Chondrocyte (in vitro differentiated cells): ENCODE measurements at places on chromosomes 3 and 15.

DNA sequence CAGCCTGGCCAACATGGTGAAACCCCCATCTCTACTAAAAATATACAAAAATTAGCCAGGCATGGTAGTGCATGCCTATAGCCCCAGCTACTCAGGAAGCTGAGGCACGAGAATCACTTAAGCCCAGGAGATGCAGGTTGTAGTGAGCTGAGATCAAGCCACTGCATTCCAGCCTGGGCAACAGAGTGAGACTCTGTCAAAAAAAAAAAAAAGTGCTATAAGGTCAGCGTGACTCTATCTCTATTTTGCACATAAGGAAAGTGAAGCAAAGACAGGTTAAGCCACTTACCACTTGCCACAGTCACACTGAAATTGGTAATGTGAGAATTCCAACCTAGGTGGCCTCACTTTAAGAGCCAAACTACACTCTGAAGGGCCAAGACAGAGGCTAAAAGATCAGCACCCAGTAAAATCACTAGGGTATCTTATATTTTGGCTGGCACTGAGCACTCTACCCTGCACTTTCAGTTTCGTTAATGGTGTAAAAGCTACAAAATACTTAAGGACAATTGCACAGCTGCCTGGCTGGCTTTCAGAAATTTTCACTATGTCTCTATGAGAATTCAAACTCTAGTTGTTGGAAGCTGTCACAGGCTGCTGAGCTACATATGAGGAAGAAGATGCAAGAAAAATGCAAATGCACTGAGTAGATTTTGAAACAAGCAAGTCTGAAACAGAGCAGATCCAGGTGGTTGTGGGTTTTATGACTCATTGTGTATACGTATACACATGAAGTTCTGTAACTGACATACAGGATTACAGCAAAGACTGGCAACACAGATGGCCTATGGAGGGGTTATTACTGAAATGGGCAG lies 32.7 kb downstream of the TRANK1 start:
- H3K36me3 ChIP-seq = no peaks in the 10 kb centered on the region
- H3K4me1 ChIP-seq = peaks cover 18% of the 10 kb centered on the region
- no peaks in the 10 kb centered on the region for H3K27me3 ChIP-seq
- no peak for DNase-seq
- H3K27ac ChIP-seq = no peak overlapping the region

DNA sequence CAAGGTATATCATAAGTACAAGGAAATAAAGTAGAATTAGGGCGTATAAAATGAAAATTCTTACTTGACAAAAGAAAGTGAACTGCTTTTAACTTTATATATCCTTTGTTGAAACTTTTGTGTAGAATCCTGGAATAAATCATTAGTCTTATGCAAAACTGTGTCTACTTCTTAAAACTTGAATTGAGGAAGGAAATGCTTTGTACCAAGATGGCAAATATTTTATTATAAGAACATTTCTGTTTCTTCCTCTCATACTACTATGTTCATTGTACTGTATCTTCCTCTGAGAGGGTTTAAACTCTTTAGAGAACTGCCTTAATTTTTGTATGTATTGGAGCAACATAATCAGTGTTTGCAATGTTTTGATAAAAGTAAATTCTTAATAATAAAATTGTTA lies 42.0 kb downstream of the RASA2 start:
- H3K36me3 ChIP-seq = no peaks in the 10 kb centered on the region
- no peak for DNase-seq
- peaks cover 22% of the 10 kb centered on the region for H3K4me1 ChIP-seq

GRCh38 chr15:37102305-37103162 lies 2.2 kb upstream of the MEIS2 start:
- H3K27me3 ChIP-seq = peaks cover 41% of the 10 kb centered on the region
- H3K27ac ChIP-seq = peak overlapping the region; percentile 90
- H3K4me3 ChIP-seq = peak overlapping the region; percentile 99
- DNase-seq = no peak
- peaks cover 21% of the 10 kb centered on the region for H3K4me1 ChIP-seq
- H3K36me3 ChIP-seq = peaks cover 11% of the 10 kb centered on the region

DNA sequence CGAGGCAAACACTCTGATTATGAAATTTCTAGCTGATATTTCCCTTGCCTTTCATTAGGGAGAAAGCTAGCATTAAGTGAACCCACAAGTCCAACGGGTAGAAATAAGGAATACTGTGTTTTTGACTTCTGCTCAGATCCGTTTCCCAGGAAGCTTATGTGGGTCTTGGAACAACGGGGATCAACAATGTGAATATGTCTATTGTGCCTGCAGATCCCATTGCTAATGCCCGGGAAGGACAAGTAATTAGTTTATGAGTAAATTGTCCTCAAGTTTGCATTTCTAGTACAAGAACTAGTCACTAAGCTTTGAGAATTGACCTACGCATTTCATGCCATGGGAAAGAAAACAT lies 236.4 kb downstream of the UACA start:
- H3K4me3 ChIP-seq = peak overlapping the region; percentile 34
- H3K36me3 ChIP-seq = peaks cover 3% of the 10 kb centered on the region
- peaks cover 13% of the 10 kb centered on the region for H3K27me3 ChIP-seq

DNA sequence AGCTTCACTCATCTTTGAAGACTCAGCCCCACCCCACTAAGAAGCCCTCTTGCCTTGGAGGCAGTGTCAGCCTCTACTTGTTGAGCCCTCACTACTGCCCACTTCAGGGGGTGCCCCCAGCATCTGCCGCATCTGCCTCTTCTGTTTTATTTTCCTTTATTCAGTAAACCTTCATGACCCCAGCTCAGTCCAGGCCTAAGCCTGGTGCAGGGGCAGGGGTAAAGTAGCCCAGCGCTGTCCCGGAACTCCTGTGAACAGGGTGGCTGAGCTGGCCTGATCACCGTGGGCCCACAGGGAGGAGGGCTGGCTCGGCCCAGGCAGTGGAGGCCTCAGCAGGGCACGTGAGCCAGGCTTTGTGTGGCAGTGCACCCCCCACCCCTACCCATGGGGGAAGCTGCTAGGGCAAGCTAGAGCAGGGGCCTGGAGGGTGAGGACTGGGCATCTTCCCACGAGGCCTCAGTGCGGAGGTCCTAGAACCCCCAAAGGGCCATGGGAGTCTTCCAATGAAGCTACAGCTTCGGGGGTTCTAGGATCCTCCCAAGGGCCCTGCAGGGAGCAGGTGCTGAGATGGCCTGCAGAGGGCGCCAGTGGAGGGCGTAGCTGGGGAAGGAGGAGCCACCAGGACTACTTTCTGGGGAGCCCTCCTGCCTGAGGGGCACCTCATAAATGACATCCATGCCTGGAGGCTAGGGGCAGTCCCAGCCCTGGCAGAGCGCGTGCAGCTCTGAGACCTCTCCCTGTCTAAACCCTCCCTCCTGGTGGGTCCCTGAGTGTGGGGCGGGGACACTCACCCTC lies 36.0 kb downstream of the TSPAN3 start:
- no peak overlapping the region for H3K27ac ChIP-seq
- no peaks in the 10 kb centered on the region for H3K27me3 ChIP-seq
- peaks cover 13% of the 10 kb centered on the region for H3K4me1 ChIP-seq
- peaks cover 9% of the 10 kb centered on the region for H3K36me3 ChIP-seq

GRCh38 chr15:81195339-81195864 lies 1.3 kb upstream of the IL16 start:
- peak overlapping the region; percentile 66 for H3K27ac ChIP-seq
- no peaks in the 10 kb centered on the region for H3K36me3 ChIP-seq
- no peak overlapping the region for H3K4me3 ChIP-seq
- H3K27me3 ChIP-seq = peaks cover 28% of the 10 kb centered on the region
- peaks cover 18% of the 10 kb centered on the region for H3K4me1 ChIP-seq

DNA sequence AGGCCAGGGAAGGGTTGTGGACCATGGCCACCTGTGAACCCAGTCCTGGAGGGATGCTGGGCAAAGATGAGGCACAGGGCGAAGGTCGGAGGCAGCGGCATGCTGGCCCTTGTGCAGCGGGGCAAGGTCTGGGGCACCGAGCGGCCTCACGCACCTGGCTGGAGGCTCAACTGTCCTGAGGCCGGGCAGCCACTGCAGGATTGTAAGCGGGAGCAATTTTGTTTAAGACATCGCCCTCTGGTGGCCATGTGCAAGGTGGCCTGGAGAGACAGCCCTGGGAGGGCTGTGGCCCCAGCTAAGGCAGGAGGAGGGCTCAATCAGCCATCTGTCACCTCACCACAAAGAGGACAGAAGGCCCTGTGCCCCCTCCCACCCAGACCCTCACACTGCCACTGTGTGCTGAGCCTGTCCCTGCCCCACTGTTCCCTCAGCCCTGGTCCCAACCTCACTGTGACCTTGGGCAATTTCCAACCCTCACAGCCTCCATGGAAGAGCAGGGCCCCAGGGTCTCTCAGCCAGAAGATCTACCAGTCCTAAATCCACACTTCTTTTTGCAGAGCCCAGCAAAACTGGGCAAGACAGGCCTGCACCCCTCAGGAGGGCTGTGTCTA lies 46.2 kb downstream of the TPRA1 start:
- no peak for DNase-seq
- H3K4me3 ChIP-seq = no peak overlapping the region
- no peaks in the 10 kb centered on the region for H3K36me3 ChIP-seq
- H3K27ac ChIP-seq = no peak overlapping the region

DNA sequence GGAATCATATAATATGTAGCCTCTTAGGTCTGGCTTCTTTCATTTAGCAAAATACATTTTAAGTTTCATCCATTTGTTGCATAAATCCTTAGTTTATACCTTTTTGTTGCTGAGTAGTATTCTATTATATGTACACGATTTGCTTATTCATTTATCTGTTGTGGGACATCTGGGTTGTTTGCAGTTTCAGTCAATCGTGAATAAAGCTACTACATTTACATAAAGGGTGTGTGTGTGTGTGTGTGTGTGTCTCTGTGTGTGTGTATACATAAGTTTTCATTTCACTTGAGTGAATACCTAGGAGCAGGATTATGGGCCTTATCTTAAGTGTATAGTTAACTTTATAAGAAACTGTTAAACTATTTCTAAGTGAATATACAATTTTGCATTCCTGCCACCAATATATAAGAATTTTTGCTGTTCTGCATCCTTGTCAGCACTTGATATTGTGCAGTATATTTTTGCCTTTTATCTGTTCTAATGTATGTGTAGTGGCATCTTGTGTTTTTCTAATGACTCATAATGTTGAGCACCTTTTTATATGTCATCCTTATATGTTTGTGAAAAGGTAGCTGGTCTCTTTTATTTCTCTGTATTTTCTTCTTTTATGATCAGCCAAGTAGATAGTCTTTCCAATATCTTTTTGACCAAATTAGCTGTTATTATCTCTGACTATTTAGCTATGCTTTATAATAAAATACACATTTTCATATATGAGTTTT lies 55.0 kb downstream of the GLCE start:
- H3K4me3 ChIP-seq = no peak overlapping the region
- H3K36me3 ChIP-seq = no peaks in the 10 kb centered on the region
- peaks cover 2% of the 10 kb centered on the region for H3K4me1 ChIP-seq
- DNase-seq = no peak

- no peak overlapping the region for H3K4me3 ChIP-seq
- peaks cover 18% of the 10 kb centered on the region for H3K4me1 ChIP-seq
- H3K36me3 ChIP-seq = peaks cover 1% of the 10 kb centered on the region
- H3K27me3 ChIP-seq = peaks cover 18% of the 10 kb centered on the region
- no peak overlapping the region for H3K27ac ChIP-seq
Observed at GRCh38 chr3:123424321-123424998, 24.4 kb downstream of the ADCY5 start.

DNA sequence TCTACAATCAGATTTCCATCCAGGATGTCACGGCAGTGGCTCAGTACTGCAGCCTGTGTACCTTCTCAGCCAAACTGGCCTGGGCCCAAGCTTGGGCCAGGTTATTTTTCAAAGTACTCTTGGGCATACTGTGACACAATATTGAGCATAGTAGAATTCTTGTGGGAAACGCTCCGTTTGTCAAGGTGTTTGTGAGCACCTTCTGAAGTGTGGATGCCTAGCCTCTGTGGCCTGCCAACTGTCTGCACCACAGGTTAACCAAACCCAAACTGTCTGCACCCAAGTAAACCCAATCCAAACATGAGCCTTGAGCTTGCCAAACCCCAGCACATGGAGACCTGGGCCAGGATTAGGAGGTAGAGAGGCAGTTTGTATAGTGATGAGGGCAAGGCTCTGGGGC lies 25.4 kb downstream of the CTDSPL start:
- H3K27ac ChIP-seq = no peak overlapping the region
- H3K4me1 ChIP-seq = peaks cover 10% of the 10 kb centered on the region
- DNase-seq = no peak
- H3K4me3 ChIP-seq = no peak overlapping the region
- no peaks in the 10 kb centered on the region for H3K27me3 ChIP-seq
- no peaks in the 10 kb centered on the region for H3K36me3 ChIP-seq

DNA sequence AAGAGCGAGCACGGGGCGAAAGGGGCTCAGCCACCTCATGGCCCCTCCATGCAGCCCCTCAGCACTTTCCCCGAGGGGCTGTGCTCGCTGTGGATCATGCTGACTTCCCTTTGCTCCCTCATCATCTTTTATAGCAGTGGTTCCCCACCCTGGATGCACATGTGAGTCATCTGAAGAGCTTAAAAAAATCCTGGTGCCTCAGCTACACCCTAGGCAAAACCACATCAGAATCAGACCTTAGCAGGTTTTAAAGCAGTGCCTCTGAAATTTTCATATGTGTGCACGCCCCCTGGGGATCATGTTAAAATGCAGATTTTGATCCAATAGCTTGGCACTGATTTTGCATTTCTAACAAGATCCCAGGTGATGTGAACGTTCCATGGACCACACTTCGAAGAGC lies 50.9 kb downstream of the FEM1B start:
- no peak overlapping the region for H3K4me3 ChIP-seq
- H3K4me1 ChIP-seq = peaks cover 72% of the 10 kb centered on the region
- no peak for DNase-seq
- H3K27me3 ChIP-seq = no peaks in the 10 kb centered on the region

- H3K36me3 ChIP-seq = no peaks in the 10 kb centered on the region
- H3K4me1 ChIP-seq = no peaks in the 10 kb centered on the region
- peaks cover 28% of the 10 kb centered on the region for H3K27me3 ChIP-seq
- no peak overlapping the region for H3K4me3 ChIP-seq
- no peak for DNase-seq
Observed at GRCh38 chr3:179933914-179934313, 102.8 kb downstream of the PEX5L start.

DNA sequence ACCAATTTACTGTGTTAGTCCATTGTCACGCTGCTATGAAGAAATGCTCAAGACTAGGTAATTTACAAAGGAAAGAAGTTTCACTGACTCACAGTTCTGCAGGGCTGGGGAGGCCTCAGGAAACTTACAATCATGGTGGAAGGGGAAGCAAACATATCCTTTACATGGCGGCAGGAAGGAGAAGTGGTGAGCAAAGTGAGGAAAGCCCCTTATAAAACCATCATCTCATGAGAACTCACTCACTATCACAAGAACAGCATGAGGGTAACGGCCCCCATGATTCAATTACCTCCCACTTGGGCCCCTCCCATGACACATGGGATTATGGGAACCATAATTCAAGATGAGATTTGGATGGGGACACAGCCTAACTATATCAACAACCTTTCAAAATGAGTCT lies 20.2 kb downstream of the USF3 start:
- no peaks in the 10 kb centered on the region for H3K4me1 ChIP-seq
- no peak for DNase-seq
- H3K36me3 ChIP-seq = peaks cover 13% of the 10 kb centered on the region
- no peaks in the 10 kb centered on the region for H3K27me3 ChIP-seq
